Right lobe of liver (tissue), 6 donors: ENCODE measurements at places on chromosomes 3 and 15.

DNA sequence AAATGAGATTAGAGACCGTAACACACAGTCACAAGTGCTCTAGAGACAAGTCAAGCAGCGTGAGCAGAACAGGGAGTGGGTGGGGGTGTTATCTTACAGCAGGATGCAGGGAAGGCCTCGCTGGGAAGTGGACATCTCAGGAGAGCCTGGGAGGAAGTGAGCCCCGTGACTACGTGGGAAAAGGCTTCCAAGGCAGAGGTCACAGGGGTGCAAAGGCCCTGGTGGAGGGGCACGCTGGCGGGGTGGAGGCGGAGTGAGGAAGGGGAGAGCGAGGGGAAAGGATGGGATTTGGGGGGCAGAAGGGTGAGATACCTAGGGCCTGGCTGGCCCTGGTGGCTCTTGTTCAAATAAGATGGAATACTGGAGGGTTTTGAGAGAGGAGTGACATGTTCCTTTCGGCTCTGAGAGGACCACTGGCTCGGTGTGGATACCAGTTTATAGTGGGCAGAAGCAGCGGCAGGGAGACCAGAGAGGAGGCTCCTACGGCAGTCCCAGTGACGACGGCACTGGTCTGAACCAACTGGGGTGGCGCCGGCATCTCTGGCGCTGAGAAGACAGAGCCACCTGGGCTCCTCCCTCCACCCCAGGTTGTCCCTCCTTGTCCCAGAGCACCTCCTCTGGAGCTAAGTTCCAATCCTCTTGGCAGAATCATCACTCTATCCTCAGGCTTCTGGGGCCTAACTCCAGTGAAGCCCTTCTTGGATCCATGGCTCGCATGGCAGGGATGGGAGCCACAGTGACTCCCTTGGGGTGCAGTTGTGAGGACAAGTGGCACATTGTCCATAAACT is 266.2 kb upstream of the LYSMD4 start:
- no peak for DNase-seq

DNA sequence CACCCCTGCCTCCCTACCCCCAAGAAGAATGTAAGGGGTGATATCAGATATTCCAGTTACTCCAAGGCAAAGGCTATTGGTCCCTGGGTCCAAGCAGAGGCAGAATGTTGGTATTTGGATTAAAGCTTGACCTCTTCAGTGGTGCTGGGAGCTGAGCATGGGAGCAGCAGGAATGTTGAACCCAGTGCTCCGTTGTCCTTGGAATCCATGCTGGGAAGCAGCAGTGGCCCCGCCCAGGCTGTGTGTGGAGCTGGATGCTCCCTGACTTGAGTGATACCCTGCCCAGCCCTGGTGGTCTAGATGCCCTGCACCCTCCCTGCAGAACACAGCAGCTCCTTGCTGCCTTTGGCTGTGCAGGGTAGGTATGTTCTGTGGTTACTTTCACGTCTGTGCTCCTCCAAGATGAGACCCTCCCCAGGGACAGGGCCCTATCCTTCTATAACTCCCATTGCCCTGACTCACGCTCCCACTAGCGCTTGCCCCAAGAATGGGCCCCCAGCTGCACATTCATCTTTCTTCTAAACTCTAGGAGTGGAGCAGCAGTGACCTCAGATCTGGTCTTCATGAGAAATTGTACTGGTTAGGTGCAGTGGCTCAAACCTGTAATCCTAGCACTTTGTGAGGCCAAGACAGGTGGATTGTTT is 35.1 kb downstream of the UMPS start:
- DNase-seq, result no peak

DNA sequence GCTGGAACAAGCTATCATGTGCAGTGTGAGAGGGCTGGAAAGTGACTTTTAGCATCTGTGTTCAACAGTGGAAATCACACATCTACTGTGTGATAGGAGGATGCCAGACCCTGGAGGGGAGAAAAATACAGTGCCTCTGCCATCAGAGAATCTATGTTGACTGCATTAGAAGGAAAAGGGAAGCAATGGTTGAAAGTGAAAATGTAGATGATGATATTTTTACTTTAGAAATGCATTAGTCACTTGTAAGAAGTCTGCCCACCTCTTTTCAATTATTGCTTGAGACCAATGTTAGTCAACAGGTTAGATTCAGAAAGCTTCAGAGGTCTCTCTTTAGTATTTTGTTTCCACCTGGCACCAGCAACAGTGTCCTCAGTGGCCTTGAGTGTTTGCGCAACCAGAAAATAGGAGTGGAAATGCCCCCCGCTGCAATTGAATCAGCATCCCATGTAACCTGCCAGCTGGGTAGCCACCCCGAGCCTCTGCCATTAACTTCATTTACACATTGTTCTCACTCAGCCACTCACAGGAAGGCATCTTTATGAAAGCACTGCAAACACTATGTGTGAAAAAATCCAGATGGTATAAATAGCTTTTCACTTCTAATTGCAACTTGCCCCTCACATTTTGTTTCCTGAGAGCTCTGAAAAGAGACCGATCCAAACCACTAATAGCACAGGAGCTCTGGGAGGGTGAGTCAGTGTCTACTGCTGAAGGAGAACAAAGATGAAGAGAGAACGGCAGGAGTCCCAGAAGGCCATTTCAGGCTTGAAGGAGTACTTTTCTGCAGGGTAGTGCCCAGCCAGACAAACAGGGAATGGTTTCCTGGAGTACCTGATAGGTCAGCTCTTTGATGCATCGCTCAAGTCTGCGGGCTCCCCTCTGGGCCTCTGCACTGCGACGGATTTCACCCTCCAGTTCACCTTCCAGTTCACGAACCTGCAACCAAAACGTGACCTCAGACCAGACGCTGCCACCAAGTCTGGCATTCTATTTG is 92.1 kb downstream of the HHLA2 start:
- DNase-seq, result no peak

- no peak for DNase-seq
Measured at GRCh38 chr15:70058642-70059360, 38.9 kb downstream of the TLE3 start.

- no peak for DNase-seq
Measured at GRCh38 chr3:65577843-65578430, 460.8 kb downstream of the MAGI1 start.

DNA sequence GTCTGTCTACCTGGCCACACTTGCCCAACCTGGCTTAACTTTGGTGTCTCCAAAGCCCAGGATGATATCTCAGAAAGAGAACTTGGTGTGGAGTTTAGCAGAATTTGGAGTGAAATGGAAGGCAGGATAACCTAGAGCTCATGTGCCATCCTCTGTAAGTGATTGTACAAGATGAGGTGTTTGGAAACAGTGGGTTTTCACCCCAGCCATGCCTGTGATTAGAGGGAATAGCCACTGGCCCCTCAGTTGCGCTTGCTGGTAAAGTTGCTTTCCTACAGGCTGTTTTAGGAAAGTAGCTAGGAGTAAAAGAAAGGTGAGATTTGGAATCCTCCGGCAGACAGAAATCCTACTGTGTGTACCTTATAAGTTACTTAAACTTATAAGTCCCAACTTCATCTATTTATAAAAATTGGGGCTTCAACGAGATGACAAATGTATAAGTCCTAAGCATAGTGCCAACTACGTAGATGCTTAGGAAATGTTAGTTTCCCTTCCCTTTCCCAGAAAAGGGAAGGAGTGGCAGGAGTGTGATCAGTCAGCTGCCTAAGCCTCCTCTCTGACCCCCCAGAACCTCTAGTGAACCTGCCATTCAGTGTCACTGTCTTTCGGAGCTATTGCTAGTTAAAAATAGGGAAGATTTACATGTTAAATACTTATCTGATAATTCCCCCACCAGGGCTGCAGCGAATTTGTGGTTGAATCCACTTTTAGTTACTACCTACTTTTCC is 13.4 kb upstream of the BMF start:
- DNase-seq, result no peak

DNA sequence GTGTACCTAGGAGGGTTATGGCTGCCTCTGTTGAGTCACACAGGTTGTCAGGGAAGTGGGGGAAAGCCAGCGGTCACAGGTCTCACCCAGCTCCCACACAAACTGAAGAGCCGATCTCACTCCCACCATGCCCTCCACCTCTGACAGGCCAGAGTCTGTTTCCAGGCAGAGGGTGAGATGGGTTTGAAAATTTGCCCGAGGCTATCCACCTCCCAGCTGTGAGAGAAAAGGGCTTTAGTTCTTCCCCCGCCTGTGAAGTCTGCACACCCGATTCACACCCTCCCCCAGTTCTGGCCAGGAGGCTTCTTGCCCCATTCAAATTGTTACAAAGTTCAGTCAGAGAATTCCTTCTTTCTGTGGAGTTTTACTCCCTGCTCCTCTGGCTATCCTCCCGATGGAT is 446.9 kb downstream of the EDEM1 start:
- DNase-seq, result no peak

DNA sequence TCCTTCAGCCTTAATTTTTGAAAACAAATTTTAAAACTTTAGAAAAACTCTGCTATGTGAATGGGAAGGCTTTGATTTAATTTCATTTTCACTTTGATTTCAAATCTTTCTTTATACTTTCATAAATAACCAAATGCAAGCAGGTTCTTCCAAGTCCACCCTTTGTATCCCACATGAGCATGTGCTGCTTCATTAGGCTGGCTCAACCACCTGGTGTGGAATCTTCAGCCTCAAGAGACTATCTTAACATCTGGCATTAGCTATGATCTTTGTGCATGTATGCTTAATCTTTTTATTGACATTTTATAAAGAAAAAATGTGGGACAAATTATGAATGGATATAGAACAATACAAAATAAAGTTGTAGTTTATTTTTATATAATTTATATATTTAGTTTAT is 81.8 kb upstream of the MLF1 start:
- no peak for DNase-seq

DNA sequence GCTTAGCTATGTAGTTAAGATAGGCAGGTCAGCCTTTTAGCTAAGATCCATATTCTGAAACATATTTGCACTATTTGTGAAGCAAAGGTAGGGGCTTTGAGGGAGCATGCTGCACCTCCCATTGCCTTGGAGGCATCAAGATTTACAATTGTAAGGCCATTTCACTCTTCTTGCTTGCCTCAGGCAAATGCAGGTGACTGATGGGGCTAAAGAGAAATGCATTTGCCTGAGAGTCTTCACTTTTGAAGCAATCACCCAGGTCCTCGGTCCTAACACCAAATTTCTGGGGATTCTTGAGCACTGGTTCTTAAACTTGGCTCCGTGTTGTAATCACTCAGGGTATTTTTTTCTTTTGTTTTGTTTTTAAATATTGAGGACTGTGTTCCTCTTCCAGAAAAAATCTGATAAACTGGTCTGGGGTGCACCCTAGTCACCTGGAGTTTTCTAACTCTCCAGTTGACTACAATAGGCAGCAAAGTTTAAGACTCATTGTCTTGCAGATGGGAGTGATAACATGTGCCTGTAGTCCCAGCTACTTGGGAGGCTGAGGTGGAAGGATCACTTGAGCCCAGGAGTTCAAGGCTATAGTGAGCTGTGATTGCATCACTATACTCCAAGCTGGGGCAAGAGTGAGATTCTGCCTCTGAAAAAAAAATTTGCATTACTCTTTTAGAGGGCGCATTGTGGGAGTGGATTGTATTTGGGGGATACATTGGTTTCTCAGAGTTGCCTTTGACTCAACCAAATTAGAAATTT is 68.1 kb downstream of the EOMES start:
- no peak for DNase-seq

- DNase-seq, result no peak
Measured at GRCh38 chr3:166488977-166489672, 651.9 kb upstream of the BCHE start.

- DNase-seq, result no peak
Measured at GRCh38 chr3:21734746-21735145, 16.3 kb downstream of the ZNF385D start.

GRCh38 chr3:187974871-187975271 is 179.1 kb upstream of the LPP start:
- no peak for DNase-seq

GRCh38 chr3:10721101-10721500 is 94.9 kb upstream of the SLC6A11 start:
- DNase-seq, result no peak

GRCh38 chr15:92322566-92323355 is 70.9 kb upstream of the ST8SIA2 start:
- DNase-seq, result no peak

GRCh38 chr3:155052470-155052869 is 27.6 kb upstream of the MME start:
- no peak for DNase-seq

- no peak for DNase-seq
Measured at GRCh38 chr3:171446301-171446700, 13.9 kb downstream of the TNIK start.

DNA sequence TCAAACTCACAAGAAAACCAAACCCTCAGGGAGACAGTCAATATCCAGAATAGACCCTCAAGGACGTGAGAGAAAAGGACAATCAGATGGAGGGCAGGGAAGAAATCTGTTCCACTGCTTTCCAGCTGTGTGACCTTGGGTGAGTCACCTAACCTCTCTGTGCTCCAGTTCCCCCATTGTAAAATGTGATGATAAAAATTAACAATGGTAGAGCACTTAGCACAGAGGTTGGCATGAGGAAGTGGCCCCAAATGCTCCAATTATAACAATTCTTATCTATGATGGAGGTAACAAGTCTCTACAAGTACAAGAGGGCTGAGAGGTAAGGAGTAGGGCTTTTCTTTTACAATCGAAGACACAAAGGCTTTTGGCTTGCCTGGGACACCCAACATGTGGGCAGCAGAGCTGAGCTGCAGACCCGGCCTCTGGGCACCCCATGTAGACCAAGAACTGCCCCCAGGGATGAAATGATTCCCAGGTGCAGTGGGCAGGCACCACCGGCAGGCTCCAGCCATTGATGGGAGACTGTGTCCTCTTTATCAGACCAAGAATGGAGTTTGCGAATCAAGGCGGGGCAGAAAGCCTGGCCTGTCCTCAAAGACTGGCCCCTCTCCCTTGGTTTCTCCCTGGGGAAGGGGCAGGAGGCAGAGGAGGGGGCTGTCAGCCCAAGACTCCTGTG is 22.0 kb downstream of the WNT7A start:
- no peak for DNase-seq

DNA sequence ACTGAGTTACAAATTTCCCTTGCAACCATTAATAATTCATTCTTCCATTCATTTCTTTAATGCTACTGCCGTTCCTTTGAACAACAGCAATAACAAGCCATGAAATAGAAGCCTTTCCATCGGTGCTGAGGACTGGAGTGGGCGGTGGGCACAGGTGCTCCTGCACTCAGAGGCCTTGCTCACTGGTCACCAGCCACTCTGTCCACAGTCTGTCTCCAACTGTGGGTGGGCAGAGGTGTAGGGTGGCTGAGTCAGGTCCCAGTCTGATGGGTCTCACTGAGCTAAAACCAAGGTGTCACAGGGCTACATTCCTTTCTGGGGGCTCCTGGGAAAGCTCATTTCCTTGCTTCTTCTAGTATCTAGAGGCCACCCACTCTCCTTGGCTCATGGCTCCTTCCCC is 6.3 kb upstream of the FAM3D start:
- no peak for DNase-seq

GRCh38 chr3:154228561-154229216 is 95.6 kb downstream of the DHX36 start:
- DNase-seq, result no peak

GRCh38 chr15:46856839-46857502 is 860.3 kb upstream of the SEMA6D start:
- DNase-seq, result no peak

DNA sequence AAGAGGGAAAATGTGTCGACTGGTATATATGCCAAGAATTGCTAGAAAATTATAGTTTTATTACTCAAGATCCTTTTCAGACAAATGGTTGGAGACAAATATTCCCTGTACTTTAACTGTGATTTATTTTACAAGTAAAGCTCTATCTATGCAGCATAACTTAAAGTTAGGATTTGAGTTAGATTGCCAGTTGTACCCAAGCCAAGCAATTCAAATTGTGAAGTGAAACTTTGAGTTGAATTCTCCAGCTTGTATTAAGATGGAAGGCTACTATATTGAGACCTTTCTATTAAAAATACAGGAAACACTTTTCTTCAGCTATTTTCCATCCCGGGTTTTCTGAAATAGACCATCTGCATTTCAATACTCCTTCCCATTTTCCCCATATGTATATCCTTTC is 333.1 kb upstream of the RBMS3 start:
- no peak for DNase-seq
